NCI-H187 treated with DMSO at 0.1 percent for 48 hours (cell line): ENCODE measurements at places on chromosomes 3 and 15.

DNA sequence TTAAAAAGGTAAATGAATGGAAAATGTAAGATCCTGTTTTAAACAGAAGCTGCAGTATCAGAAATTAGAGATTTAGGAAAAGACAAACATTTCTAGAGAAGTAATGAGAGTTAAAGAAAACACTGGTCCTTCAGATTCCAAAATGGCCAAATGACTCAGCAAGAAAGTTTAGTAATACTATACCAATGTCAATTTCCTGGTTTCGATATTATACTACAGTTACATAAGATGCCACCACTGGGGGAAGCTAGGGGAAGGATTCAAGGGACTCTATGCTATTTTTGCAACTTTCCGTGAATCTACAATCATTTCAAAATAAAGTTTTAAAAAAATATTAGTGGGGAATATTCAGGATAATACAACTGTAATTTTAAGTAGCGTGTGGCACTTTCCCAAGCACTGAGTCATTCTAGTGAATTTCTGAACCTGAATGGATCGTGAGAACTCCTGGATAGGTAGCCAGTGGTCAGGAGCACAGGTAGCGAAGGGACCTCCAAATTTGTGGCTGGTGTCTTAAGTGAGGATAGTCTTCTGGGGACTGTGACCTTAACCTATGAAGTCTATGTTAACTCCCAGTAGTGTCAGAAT is 37.6 kb downstream of the TMCC1 start:
- no peak for DNase-seq

- DNase-seq: no peak
These were observed 290.3 kb upstream of the ONECUT1 start for GRCh38 chr15:53080484-53080883.

- no peak for DNase-seq
These were observed 31.6 kb downstream of the ARHGEF26 start for GRCh38 chr3:154152741-154153140.

- DNase-seq: no peak
These were observed 289.0 kb downstream of the NEK10 start for GRCh38 chr3:27080258-27080525.

- DNase-seq: no peak
These were observed 353.8 kb downstream of the FGF12 start for GRCh38 chr3:192373586-192373985.

DNA sequence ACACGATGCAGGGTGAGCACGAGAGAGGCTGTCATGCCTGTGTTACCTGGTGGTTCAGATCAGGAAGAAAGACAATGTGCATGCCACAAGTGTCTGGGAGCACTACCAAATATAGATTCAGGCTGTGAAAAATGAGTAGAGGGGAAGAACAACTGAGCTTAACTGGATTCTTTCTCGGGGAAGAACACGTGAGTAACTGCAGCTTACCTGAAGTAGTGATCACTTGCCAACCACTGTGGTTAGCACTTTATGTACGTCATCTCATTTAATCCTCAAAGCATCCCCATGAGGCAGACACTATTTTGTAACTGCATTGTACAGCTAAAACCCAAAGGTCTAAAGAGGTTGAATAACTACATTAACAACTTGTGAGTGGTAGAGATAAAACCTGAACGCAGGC is 746.2 kb downstream of the TUSC7 start:
- no peak for DNase-seq

GRCh38 chr3:13414040-13414729 is 5.9 kb downstream of the NUP210 start:
- no peak for DNase-seq

GRCh38 chr3:177405191-177405672 is 207.9 kb upstream of the TBL1XR1 start:
- peak; percentile 81 for DNase-seq

DNA sequence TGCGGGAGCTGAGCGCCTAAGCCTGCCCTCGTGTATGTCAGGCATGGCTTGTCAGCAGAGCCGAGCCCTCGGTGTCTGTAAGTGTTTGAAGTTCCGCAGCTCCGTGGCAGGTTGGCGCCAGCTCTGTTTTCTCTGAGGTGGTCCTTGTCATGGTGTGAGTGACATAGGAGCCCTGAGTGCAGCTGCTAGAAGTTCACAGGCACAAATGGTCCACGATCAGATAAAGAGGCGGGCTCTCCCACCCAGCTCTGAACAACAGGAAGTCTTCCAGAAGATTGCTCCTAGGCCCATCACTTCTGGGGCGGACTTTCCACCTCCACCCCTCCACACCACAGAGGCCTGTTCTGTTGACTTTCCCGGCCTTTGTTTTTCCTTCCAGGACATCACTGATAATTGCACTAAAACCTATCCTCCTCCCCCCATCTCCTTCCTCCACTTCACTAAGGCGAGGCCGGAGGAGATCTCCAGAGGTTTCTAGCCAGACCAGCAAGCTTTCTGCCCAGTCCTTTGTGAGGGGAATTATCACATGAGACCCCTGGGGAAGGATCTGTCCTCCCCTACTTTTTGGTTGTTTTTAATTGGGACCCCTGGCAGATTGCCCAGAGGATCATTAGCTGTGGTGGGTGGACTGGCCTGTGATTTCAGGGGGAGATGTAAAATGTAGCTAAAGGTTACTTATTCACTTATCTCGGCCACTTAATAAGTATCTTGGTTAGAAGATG is 19.9 kb downstream of the ITPR1 start:
- no peak for DNase-seq

GRCh38 chr3:15333099-15333955 is 941 bp upstream of the SH3BP5 start:
- DNase-seq: no peak

DNA sequence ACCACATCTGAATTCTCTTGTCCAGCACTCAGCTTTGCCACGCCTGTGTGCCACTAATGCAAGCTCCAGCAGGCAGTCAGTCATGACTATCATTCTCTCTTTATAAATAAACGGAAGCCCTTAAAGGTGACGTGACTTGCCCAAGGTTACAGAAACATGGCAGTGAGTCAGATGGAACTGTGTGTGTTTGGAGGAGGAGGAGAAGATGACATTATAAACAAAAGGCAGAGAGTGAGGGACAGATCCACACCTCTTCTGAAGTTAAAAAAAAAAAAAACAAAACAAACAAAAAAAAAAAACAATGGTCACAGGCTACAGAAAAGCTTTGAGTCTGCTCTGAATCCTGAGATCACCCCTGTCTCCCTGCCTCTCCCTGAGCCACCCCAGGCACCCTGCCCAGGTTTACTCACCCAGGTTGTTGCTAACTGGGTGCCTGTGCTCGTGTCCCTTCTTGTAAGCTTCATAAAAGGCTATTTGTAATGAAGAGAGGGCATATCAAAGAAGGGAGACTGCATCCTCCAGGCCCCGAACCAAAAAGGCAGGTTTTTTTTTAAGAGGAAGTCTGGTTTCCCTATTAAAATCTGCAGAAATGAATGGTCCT is 119.7 kb upstream of the PHLDB2 start:
- no peak for DNase-seq

DNA sequence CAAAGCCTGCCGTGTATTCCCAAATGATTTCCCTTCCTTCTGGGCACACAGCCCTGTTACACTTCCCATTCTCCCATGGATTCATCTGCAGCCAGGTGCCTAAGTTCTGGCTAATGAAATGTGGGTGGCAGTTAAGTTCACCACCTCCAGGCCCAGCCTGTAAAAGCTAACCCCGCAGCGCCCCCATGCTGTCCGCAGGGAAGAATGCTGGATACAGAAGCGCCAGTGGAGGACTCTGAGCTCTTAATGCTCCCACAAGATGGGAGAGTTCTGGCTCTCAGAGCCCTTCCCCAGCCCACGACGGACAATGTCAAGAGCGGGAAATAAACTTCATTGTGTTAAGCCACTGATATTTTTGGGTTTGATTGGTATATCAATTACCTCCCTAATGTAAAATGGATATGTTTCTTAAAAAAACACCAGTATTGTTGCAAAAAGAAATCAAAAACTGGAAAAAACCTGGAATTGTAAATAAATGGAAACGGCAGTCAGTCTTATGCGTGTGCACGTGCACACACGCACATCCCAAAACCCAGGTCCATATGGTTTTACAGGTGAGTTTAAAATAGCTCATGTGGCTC is 37.7 kb upstream of the FGD5 start:
- no peak for DNase-seq

GRCh38 chr15:45180648-45181436 is 6.9 kb downstream of the SHF start:
- DNase-seq: no peak

- no peak for DNase-seq
These were observed 106.0 kb downstream of the MEX3B start for GRCh38 chr15:81939604-81940440.

GRCh38 chr3:121430664-121431215 is 115.0 kb downstream of the POLQ start:
- no peak for DNase-seq

DNA sequence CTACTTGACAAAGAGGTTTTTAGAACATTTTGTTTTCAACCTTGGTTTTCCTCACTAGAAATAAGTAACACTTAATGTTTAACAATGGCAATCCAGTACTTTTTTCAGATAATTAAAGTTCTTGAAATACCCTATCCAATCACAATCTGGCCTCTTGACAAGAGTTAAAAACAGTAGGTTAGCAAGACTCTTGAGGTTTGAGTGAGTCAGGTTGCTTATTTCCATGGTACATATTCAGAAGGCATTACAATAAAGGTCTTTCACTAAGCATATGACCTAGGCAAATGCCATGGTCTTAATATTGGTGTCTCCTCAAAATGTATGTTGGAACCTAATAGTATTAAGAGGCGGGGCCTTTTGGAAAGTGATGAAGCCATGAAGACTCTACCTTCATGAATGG is 5.6 kb downstream of the SUCNR1 start:
- no peak for DNase-seq

DNA sequence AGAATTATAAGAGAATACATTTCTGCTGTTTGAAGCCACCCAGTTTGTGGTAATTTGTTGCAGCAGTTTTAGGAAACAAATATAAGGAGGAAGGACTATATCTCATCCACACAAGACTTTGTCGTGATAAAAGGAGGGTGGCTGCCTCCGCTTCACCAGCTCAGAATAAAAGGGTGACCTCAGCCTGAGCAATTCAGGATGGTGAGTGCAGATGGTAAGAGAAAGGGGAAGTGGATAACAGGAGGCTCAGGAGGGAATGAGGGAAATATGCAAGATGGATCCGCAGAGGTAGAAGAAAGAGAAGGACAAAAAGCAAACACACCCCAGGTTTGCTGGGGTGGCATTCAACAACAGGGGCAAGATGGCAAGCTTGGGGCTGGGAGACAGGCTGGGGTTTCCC is 108.1 kb upstream of the TNFAIP8L3 start:
- DNase-seq: no peak

DNA sequence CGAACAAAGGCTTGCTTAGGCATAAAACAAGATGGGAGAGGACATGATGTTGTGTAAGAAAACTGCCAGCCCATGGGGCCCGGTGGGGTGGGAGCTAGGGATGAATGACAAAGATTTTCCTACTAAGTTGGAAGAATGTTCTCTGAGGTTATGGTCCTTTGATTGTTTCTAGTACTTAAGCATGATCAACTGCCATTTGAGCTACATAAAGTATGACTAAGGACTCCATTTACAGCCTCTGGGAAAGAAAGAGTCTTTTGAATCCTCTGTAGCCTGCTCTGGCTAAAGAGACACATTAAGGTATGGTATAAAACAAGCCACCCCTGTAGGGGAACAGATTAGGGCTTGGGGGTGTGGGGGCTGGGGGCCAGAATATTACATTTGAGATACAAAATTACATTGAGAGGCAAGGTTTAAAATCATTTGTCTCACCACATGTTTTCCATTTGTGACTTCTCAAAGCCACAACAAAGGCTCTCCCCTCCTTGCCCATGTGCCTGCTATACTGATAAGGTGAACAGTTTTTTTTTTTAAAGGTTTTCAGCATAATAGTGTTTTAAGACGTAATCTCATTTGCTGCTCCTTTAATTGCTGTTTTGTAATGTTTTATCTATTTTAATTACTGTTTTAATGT is 323.4 kb downstream of the CHST2 start:
- no peak for DNase-seq

DNA sequence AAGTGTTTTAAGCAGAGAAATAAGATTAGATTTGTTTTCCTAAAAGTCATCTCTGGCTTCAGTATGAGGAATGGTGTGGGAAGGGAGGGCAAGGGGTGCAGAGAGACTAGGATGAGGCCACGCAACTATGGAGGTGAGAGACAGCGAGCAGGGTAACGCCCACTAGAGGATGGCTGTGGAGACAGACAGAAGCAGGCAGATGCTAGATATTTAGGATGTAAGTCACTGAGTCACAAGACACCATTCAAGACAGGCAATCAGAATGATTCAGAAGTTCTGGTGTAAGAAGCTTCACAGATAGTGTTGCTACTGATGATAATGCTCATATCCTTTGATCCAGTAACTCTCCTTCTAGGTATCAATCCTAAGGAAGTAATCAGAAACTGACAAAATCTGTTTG is 19.1 kb downstream of the HSPBAP1 start:
- no peak for DNase-seq

DNA sequence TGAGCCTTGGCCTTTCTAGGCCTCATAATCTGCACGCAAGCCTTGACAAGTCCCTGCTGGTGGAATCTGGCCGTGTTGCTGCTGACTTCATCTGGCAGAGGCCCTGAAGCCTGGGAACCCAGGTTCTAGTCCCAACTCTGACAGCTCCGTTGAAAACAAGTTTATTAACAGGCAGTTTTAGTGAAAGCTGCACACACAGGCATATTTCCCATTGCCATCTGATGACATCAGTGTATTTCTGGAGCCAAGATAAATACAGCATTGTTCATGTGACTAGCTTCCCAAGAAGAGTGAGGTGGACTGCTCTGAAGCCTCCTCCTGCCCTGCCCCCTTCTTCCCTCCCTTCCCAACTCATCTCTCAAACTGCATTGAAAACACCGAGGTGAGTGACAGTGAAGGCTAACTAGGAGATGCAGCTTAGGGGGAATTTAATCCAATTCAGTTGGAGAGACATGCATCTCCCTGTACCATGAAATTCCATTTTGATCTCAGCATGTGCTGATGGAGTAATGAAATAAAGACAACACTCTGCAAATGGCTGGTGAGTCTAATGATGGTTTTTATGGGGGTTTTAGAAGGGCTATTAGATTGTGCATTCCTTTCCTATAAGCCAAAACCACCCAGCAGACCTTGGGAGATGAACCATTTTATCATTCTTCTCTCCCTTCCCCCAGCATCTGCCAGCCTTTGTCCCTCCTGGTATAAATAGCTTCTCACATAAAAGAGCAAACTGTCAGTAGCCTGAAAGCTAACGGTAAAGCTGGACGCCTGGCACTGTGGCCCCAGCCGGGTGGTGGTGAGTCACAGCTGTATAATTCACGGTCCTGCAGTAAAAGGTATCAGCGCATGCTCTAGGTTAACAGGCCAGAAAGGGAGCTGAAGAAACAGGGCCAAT is 38.0 kb downstream of the PRICKLE2 start:
- DNase-seq: no peak

DNA sequence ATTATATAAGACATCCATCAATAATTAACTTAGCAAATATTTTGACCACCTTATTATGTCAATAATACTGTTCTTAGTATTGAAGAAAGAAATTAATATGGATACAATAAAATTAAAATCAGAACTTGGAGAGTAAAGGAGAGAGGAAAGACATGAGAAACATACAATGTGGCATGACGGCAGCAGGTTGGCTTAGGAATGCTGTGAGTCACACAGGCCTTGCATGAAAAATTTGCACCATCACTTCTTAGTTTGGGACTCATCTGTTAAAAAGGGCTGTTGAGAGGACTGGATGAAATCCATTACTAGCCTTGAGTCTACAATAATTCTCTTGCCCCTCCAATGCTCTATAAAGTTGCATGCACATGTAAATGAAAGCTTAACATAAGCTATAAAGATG is 880.8 kb downstream of the ROBO1 start:
- DNase-seq: no peak
